GM23248 (cell line): ENCODE measurements at places on chromosomes 5 and 9.

- no peak for DNase-seq
These were observed 54.2 kb downstream of the FNBP1 start for GRCh38 chr9:129988607-129989361.

DNA sequence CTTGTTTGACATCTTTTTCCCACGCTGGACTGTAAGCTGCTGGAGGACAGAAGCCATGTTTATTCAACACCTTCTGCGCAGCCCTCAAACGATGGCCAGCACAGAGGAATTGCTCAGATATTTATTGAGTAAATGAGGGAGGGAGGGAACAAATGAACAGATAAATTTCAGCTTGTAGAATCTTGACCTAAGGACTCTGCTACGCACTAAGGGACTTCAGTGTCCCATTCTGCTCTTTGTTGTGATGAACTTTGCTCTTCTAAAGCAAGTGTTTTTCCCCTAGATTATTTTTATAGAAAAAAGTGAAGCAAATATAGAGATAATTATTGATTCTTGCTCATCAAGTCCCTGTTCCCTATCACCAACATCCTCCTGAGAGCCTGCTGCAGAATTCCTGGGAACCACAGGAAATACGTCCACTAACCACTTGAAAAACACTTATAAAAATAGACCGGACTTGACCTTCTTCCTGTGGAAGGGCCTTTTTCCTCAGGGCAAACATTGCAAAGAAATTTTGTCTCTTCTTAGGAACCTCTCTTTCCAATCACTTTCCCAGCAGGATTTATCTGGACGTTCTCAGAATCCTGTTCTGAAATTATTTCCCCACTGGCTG is 54.9 kb downstream of the FGF1 start:
- no peak for DNase-seq

DNA sequence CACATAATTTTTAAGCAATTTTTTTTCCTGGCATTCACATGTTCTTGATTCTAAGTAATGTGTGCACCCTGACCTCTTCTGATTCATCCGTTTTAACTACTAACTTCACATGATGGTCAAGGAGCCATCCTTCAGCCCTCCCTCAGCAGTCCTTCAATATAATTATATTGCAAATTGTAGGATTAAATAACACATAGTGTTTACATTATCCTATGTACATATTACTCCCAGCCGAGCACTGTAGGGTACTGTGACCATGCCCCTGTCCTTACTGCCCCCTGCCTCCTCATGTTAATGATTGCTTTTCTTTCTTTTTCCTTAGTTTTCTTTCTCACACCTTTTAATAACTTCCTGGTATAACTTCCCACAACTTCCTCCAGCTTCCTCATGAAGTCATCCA is 96.3 kb upstream of the FANCC start:
- DNase-seq = no peak

- DNase-seq = no peak
These were observed 173.7 kb downstream of the CPLANE1 start for GRCh38 chr5:37075399-37075950.

GRCh38 chr9:9319007-9319406 is 1293.8 kb downstream of the PTPRD start:
- DNase-seq = no peak

DNA sequence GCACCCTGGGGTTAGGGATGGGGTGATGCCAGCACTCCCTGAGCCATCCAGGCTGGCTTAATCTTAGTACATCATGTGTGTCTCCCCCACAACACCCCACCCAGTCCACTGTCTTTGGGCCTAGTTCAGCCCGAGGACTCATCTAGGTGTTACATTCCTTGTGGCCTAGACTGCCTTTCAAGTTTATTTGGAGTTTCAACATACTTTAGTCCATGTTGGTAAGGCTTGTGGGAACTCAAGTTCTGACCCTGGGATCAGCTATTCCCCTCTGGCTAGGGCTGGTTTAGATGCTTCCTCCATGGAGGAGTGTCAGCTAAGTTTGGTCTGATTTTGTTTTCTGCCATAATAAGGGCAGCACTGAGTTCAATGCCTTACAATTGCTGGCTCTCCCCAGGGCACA is 302.4 kb downstream of the SMARCA2 start:
- peak; percentile 72 for DNase-seq

DNA sequence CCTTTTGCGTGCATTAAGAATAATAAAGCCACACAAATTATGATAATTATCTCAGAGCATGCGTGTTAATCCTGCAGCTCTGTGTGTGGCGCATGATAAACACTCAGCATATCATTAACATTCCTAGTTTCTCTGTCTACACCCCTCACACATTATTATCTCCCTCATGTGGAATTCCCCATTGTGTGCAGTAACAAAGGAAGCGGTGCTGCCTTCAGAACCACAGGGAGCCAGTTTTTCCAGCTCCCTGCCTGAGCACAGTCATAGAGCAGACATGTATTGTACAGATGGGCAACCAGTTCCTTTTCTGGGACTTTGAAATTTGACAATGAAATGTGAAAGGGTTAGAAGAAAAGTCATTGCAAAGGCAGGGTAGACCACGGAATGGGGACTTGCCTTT is 1365.5 kb upstream of the CDH9 start:
- no peak for DNase-seq

GRCh38 chr5:178383919-178384815 is 151.6 kb upstream of the PHYKPL start:
- peak; percentile 13 for DNase-seq

DNA sequence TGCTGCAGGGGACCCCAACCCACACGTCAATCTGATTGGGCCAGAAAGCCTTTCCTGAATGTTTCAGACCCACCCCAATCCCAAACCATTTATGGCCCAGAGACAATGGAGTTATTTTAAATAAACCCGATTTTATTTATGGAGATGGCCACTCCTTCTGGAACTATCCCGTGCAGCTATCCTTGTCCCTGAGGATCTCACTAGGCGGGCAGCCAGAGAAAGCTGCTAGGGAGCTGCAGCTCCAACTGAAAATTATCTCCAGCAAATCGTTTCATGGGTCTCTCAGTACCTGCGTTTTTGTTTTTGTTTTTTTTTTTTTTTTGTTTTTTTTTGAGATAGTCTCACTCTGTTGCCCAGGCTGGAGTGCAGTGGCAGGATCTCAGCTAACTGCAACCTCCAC is 23.0 kb downstream of the C1QTNF2 start:
- DNase-seq = no peak
